ENCODE measurements at places on chromosomes 11 and 22.

GRCh38 chr11:859394-860131 lies 16.9 kb downstream of the TSPAN4 start:
- DNase-seq, result no peak

- DNase-seq, result no peak
Observed at GRCh38 chr22:41844513-41844912, 11.6 kb downstream of the SREBF2 start.

- DNase-seq, result no peak
Observed at GRCh38 chr11:84648471-84648870, 978.7 kb downstream of the DLG2 start.

DNA sequence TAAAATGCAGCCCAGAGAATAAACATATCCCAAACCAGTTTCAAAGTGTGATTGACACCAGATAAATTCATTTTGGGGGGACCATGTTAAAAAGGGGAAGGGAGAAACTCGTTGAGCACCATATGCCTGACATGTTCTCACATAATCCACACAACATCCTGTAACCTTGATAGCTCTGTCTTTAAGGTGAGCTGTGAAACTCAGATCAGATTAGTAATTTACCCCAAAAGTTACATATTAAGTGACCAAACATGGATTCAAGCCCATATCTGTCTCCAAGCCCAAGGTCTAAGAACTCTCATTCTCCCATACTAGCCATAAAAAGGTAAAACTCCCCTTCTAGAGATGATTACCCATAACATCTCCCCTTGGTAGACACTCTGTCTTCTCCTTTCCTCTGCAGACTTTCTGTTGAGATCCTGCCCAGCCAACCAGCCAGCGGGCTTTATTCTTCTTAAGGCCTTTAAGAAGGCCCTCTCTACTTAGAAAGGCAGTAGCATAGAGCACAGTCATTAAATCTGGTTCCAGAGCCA lies 150.7 kb downstream of the CCDC34 start:
- no peak for DNase-seq

DNA sequence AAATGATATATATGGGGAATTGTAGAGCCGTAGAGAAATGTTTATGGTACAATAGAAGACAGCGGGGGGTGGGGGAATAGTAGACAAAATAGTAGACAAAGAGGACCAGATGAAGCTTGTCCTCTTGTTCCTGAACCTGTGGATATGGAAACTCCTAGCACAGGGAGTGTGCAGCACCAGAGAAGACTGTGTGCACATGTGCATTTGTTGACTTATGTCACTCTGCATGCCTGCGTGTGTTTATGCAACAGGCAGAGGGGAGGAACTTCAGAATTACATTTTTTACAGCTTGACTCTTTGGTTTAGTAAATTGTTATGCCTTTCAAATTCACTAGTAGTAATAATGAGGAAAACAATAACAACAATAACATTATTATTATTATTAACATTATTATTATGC lies 36.0 kb downstream of the TENM4 start:
- DNase-seq, result no peak

GRCh38 chr11:122556605-122557004 lies 98.9 kb upstream of the UBASH3B start:
- DNase-seq, result no peak

GRCh38 chr11:130937051-130937450 lies 20.8 kb upstream of the SNX19 start:
- DNase-seq, result no peak

GRCh38 chr11:67409261-67409666 lies 5.4 kb downstream of the TBC1D10C start:
- no peak for DNase-seq

DNA sequence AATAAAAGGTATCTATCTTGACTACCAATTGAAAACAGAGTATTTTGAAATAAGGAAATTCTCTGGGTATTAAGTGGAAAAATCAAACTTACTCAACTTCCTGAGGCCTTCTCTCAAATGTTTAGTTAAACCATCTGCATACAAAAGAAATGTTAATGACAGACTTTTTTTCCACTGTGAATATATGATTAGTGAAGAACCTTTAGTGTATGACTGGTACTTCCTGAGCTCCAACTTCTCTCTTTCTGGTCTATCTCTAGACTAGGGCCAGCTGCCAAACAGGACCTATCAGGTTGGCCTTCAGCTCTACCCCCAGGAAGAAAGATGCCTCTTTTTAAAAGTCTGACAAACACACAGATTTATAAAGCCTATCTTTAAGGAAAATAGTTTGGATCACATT lies 68.8 kb upstream of the SCUBE2 start:
- peak; percentile 32 for DNase-seq

DNA sequence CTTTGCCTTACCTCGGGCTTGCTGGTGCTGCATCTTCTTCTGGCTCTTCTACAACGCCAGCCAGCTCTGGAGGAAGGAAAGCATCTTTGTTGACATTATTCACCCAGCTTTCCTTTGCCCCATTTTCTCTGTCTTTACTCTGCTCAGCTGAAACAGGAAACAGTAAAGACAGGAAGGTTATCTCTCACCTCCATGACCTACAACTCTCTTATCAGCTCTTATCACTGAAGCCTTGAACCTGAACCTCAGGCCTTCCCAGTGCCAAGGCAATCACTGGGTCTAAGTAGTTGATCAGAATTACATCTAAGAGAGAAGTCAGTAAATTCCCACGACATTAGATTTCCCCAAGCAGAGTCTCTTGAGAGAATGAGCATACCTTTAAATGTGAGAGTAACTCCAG lies 59.6 kb upstream of the CCDC89 start:
- no peak for DNase-seq

- DNase-seq, result no peak
Observed at GRCh38 chr11:40230821-40231220, 1228.6 kb downstream of the LRRC4C start.

Measured in HS-5 (cell line).